ENCODE measurements at places on chromosomes 7 and 10. TPM values are rescaled to one million over a fixed set of nuclear protein-coding genes. Genes with fewer than 3 reads are reported as not detected.

- peaks cover 8% of the 10 kb centered on the region for H3K36me3 ChIP-seq
- H3K27ac ChIP-seq = no peak overlapping the region
These were observed 26.7 kb downstream of the TSPAN14 start for GRCh38 chr10:80480852-80481251.

- no peak overlapping the region for H3K27ac ChIP-seq
- peaks cover 44% of the 10 kb centered on the region for H3K36me3 ChIP-seq
- H3K27me3 ChIP-seq = no peaks in the 10 kb centered on the region
- H3K4me1 ChIP-seq = no peaks in the 10 kb centered on the region
- no peak for DNase-seq
- H3K4me3 ChIP-seq = no peak overlapping the region
These were observed 21.9 kb downstream of the PDCD4 start for GRCh38 chr10:110893559-110894179.

GRCh38 chr7:47458486-47458885 lies 123.4 kb downstream of the TNS3 start:
- no peaks in the 10 kb centered on the region for H3K36me3 ChIP-seq
- no peaks in the 10 kb centered on the region for H3K4me1 ChIP-seq
- H3K4me3 ChIP-seq = no peak overlapping the region
- no peaks in the 10 kb centered on the region for H3K27me3 ChIP-seq
- H3K27ac ChIP-seq = peak overlapping the region; percentile 56
- DNase-seq = no peak

DNA sequence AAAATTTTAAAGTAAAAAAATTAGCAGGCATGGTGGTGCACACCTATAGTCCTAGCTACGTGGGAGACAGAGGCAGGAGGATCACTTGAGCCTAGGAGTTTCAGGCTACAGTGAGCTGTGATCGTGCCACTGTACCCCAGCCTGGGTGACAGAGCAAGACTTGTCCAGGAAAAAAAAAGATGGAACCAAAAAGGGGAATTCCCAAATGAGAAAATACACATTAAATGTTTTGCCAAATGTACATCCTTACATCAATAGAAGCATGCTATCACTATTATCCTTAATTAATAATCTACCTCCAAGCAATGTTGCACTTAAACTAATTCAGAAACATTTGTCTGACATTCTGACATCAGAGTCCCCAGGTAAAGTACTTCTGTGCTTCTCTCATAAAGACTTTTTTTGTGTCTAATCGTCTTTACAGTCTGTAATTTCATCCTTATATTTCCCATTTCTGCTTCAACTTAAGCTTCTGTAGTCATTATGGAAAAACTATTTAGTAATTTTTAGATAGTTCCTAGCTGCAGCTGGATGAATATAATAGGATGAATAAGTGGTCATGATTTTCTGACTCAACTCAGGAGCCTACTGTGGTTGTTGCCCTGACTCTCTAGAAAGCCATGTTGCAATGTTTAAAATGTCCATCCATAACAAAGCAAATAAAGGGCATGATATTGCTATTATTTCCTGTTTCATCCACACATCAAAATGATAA lies 57.7 kb downstream of the MYPN start:
- H3K4me3 ChIP-seq = no peak overlapping the region
- DNase-seq = no peak
- no peak overlapping the region for H3K27ac ChIP-seq
- H3K36me3 ChIP-seq = peaks cover 54% of the 10 kb centered on the region
- H3K27me3 ChIP-seq = no peaks in the 10 kb centered on the region
- H3K4me1 ChIP-seq = no peaks in the 10 kb centered on the region

DNA sequence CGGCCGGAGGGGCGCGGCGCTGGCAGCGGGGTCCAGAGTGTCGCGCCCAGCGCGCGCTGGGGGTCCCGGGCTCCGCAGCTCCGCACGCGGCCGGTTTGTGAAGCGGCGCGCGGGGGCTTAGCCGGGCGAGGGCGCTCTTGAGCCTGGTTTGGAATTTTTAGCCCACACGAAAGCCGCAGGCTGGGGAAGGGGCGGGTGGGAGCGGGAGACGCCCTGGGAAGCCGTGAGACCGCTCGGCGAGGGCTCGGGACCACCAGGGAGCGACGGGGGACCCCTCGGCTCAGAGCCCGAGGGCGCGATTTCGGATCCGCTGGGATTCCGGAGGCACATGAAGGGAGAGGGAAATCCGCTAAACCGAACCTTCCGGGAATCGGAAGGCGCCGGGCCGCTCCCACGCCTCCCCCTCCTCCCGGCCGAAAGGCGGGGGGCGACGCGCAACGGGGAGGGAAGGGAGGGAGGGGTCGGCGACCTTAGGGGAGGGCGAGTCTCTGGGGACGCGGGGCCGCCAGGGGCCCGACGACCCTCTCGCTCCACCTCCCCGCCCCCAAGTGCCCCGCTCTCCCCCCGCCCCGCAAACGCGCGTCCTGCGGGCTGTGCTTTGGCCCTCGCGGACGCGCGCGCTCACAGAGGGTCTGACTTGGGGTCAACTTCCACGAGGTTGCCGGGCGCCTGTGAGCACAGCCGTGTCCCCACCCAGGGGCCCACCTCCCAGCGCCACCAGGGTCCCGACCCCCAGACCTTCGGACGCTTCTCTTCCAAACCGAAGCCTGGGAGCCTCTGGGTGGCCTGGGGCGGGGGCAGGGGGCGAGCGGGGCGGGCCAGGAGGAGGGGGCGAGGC lies 5.1 kb upstream of the ELFN1 start:
- H3K27me3 ChIP-seq = peaks cover 8% of the 10 kb centered on the region
- no peaks in the 10 kb centered on the region for H3K36me3 ChIP-seq
- H3K4me3 ChIP-seq = peak overlapping the region; percentile 66

- no peaks in the 10 kb centered on the region for H3K36me3 ChIP-seq
- no peaks in the 10 kb centered on the region for H3K27me3 ChIP-seq
- DNase-seq = no peak
- no peak overlapping the region for H3K4me3 ChIP-seq
These were observed 103.7 kb downstream of the HECTD2 start for GRCh38 chr10:91513598-91514424.

Gene AKR1E2
- total RNA-seq = 3.2 TPM

- no peaks in the 10 kb centered on the region for H3K36me3 ChIP-seq
- no peaks in the 10 kb centered on the region for H3K4me1 ChIP-seq
- no peak overlapping the region for H3K4me3 ChIP-seq
- no peak for DNase-seq
- no peaks in the 10 kb centered on the region for H3K27me3 ChIP-seq
These were observed 111.9 kb downstream of the CACNB2 start for GRCh38 chr10:18252086-18252485.

Gene NAT16
- not detected for total RNA-seq

- H3K4me1 ChIP-seq = no peaks in the 10 kb centered on the region
- no peak overlapping the region for H3K4me3 ChIP-seq
- H3K36me3 ChIP-seq = no peaks in the 10 kb centered on the region
These were observed 112.2 kb downstream of the MYL10 start for GRCh38 chr7:101516851-101517250.

DNA sequence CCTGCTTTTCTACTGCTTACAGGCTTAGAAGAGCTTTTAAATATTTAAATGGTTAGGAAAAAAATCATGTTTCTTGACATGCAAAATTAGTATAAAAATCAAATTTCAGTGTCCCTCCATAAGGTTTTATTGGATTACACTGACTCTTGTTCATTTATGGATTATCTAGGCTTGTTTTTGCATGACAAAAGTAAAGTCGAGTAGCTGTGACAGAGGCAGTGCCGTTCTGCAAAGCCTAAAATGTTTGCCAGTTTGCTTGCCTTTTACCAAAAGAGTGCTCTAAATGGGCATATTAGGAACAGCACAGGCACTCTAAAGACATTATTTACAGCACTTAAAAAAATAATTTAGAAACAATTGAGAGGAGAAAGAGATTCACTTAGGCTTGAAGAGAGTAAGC lies 139.6 kb downstream of the TSPAN12 start:
- no peak overlapping the region for H3K27ac ChIP-seq
- no peaks in the 10 kb centered on the region for H3K36me3 ChIP-seq
- H3K4me1 ChIP-seq = no peaks in the 10 kb centered on the region
- H3K4me3 ChIP-seq = no peak overlapping the region
- no peak for DNase-seq
- H3K27me3 ChIP-seq = no peaks in the 10 kb centered on the region

DNA sequence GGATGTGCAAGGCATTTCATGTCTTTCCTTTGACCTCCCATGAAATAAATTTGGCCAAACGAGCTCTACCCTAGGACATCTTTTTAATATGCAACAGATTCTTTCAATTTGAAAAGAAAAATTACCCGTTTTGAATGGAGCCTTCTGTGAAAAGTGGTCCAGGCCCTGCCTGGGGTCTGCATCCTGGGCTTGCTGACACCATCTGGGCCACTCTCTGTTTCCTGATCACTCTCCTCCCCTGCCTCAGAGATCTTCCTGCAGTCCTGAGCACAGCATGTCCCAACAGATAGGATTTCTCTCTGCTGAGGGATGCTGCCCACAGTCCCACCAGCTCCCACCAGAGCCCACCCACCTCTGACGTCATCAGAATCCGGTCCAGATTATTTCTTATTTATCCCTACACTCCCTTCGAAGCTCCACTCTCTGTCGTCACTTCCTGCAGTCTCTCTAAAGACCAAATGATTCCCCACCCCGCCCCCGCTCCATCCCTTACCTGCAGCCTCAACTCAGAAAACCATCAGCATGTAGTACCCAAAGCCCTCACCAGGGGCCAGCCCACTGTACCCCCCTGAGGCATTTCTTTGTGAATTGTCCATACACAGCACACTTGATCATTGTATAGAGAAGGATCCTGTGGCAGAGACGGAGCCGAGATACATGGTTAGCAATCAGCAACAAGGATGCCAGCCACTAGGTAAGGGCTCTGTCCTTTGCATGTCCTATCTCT lies 192.1 kb upstream of the MGMT start:
- no peak overlapping the region for H3K27ac ChIP-seq
- no peak for DNase-seq
- no peaks in the 10 kb centered on the region for H3K27me3 ChIP-seq

GRCh38 chr10:1977461-1977860 lies 240.1 kb upstream of the ADARB2 start:
- no peaks in the 10 kb centered on the region for H3K27me3 ChIP-seq
- DNase-seq = no peak
- no peak overlapping the region for H3K4me3 ChIP-seq
- H3K36me3 ChIP-seq = no peaks in the 10 kb centered on the region

Gene SLC26A5
- total RNA-seq = not detected

Gene MMD2
- total RNA-seq = 0.19 TPM

- no peaks in the 10 kb centered on the region for H3K4me1 ChIP-seq
- H3K27me3 ChIP-seq = no peaks in the 10 kb centered on the region
- no peak overlapping the region for H3K4me3 ChIP-seq
- DNase-seq = no peak
- H3K36me3 ChIP-seq = no peaks in the 10 kb centered on the region
These were observed 52.5 kb upstream of the MACC1 start for GRCh38 chr7:20269726-20270125.

DNA sequence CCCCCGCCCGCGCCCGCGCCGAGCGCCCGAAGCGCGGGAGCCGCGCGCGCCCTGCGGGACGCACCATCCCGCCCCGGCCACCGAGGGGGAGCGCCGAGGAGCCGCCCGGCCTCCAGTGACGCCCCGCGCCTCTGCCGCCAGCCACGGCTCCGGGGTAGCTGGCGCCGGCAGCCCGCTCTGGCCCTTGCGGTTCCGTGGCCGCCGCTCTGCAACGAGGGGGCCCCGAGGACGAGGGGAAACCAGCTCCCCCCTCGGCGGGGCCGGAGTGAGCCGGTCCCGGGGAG lies at the start of gene PAXIP1:
PAXIP1 (minus strand) TSS at position 33 of the 284 bp plus-strand sequence. CDS start 195 bp downstream, outside the sequence.
- H3K4me1 ChIP-seq = peaks cover 20% of the 10 kb centered on the region
- DNase-seq = no peak
- H3K27ac ChIP-seq = peak within 1 kb of the TSS; percentile 86

Gene TEX47
- total RNA-seq = not detected

DNA sequence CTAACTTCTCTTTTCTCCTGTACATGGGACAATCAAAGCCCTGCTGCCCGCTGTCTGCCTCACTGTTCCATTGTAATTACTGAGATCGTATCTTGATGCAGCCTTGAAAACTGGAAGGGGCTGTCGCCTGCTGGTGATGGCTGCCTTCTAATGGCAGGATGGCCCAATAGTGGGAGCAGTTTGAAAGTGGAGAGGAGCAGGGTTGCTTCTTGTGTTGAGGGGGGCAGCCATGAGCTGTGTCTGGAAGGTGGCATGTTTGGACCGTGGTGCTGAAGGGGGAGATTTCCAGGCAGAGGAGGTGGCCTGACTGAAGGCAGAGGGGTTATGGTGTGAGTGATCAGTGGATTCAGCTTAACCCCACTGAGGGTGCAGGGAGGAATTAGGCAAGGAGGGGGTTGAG lies 8.1 kb downstream of the WDFY4 start:
- H3K4me3 ChIP-seq = no peak overlapping the region
- no peaks in the 10 kb centered on the region for H3K36me3 ChIP-seq
- H3K27ac ChIP-seq = no peak overlapping the region
- DNase-seq = no peak
- H3K4me1 ChIP-seq = no peaks in the 10 kb centered on the region
- no peaks in the 10 kb centered on the region for H3K27me3 ChIP-seq

DNA sequence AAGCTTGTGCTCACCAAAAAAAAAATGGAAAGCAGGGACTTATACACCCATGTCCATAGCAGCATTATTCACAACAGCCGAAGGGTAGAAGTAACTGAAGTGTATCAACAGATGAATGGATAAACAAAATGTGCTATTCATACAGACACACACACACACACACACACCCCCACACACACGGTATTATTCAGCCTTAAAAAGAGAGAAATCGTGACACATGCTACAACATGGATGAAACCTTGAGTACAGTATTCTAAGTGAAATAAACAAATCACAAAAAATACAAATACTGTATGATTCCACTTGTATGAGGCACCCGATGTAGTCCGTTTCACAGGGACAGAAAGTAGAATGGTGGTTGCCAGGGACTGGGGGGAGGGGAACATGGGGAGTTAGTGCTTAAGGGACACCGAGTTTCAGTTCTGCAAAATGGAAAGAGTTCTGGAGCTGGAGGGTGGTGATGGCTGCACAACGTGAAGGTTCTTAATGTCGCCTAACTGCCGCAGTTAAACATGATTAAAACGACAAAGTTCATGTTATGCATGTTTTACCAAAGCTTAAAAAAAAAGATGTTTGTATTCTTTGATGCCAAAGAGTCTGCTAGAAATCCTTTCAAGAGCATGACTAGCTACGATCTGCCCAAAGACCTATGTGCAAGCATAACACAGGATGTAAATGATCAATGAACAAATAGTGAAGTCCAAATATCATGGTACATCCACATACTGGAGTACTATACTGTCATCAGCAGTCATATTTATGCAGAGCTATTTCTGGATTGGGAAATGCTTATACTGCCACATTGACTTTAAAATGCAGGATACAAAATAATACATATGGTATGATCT lies 7.2 kb downstream of the TNS3 start:
- no peaks in the 10 kb centered on the region for H3K36me3 ChIP-seq
- no peak for DNase-seq
- H3K27ac ChIP-seq = peak overlapping the region; percentile 79
- H3K4me3 ChIP-seq = no peak overlapping the region

Gene FFAR4
- not detected for total RNA-seq

Gene NPS
- not detected for total RNA-seq
